ENCODE measurements at places on chromosomes 1 and 21.

GRCh38 chr1:203028784-203029553 lies 2.7 kb downstream of the PPFIA4 start:
- no peak for DNase-seq

DNA sequence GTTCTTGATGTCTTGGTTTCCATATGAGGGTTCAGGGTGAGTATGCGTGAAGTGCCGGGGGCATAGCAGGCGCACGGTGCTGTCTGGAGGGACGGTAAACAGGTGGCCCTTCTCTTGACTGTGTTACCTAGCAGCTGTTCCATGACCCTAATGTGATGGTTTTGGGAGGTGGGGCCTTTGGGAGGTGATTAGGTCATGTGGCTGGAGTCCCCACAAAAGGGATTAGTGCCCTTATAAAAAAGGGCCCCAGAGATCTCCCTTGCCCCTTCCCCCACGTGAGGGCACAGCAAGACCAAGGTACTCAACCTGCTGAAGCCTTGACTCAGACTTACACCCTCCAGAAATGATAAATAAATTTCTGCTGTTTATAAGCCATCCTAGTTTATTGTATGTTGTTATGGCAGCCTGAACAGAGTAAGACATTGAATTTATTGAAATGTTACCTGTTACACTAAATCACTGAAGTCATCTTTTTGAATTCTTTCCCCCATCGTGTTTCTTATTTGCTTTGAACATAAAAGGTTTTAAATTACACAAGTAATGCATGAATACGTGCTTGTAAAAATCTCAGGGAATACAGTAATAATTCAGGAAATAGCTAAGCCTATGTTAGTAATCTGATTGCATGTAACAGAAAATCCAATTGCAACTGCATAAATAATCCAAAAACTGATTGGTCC lies 15.6 kb downstream of the TRAPPC10 start:
- DNase-seq, result no peak

GRCh38 chr21:45836268-45836655 lies 145.3 kb upstream of the COL6A1 start:
- no peak for DNase-seq

GRCh38 chr1:29698033-29698432 lies 461.7 kb downstream of the PTPRU start:
- no peak for DNase-seq

- DNase-seq, result no peak
Measured at GRCh38 chr1:244216836-244217235, 165.8 kb downstream of the ZBTB18 start.

Measured in stimulated activated CD4-positive, alpha-beta T cell treated with anti-CD3 and anti-CD28 coated beads, Interleukin-15, amount 100 ng/mL, for 1 hour (primary cell).